Stimulated activated CD8-positive, alpha-beta memory T cell treated with anti-CD3 and anti-CD28 coated beads, Interleukin-7, amount 100 ng/mL, for 1 hour (primary cell): ENCODE measurements at places on chromosomes 1 and 21.

- DNase-seq: no peak
These were observed 1237.8 kb downstream of the NCAM2 start for GRCh38 chr21:22235866-22236590.

GRCh38 chr21:16676391-16676790 lies 836.5 kb upstream of the CXADR start:
- no peak for DNase-seq

DNA sequence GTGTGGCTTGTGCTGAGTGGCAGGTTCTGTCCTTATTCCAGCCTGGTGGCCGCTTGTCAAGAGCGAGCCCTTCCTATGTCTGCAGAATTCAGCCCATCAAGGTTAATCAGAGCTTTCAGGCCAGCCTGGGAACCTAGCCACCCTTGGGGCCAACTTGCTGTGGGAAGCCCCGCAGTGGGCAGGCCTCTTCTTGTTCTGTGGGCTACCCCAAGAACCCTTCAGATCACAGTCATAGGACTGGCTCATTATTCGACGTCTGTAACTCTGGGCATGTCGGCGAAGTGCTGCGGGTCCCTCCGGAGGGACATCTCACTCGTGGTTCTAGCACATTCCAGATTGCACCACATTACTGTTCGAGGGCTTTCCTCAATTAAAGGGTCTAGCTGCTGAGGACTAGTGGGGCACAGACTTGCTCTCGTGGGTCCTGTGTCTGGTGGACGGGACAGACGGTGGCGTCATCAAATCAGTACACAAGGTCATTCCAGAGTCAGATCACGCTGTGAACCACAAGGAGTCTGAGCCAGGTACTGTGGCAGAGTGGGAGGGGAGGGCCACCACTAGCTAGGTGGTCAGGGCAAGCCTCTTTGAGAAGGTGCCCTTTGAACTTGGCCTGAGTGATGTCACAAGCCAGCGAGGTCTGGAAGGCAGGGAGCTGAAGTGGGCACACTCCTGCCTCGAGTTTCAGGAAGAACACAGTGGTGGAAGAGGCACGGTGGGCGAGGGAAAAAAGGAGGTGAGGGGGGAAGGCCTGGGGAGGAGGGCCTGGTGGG lies 20.3 kb upstream of the TNFRSF1B start:
- DNase-seq: no peak

DNA sequence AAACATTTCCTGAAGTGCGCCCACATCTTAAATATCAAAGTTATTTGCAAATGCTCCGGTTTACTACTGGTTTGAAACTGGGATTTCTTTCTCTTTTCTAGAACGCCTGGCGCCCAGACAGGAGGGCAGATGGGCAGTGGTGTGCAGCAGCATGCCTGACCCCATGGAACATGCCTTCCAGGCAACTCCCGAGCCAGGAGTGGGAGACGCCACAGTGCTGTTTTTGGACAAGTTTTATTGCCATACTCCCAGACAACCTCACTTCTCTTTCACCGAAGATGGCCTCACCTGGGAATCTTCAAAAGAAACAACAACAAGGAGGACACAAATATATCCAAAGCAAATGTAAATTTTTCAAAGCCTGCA lies 21.5 kb downstream of the UBE2G2 start:
- DNase-seq: no peak

GRCh38 chr1:21898326-21899200 lies 38.5 kb downstream of the HSPG2 start:
- DNase-seq: no peak
